Nephron progenitor cell (in vitro differentiated cells): ENCODE measurements at places on chromosomes 6 and 20.

DNA sequence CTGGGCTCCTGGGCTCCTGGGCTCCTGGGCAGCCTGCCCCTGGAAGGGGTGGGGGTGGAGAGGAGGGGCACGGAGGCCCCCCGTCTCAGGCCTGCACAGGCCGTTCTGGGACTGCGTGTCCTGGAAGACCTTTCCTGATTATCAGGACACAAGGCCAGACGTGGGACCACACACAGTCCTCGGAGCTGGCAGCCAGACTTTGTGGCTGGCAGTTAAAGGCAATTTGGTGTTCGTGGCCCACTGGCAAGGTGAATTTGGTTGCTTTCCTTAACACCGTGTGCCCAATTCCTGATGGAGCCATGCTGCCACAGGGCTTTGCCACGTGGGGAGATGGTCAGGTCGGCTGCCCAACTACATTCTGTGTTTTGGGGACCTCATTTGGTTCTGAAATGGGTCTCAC lies 113.5 kb downstream of the SMOC2 start:
- DNase-seq, result no peak

GRCh38 chr20:59164686-59165391 lies 1.2 kb downstream of the ZNF831 start:
- DNase-seq, result no peak

- no peak for DNase-seq
Observed at GRCh38 chr6:153449279-153449678, 318.2 kb upstream of the RGS17 start.

DNA sequence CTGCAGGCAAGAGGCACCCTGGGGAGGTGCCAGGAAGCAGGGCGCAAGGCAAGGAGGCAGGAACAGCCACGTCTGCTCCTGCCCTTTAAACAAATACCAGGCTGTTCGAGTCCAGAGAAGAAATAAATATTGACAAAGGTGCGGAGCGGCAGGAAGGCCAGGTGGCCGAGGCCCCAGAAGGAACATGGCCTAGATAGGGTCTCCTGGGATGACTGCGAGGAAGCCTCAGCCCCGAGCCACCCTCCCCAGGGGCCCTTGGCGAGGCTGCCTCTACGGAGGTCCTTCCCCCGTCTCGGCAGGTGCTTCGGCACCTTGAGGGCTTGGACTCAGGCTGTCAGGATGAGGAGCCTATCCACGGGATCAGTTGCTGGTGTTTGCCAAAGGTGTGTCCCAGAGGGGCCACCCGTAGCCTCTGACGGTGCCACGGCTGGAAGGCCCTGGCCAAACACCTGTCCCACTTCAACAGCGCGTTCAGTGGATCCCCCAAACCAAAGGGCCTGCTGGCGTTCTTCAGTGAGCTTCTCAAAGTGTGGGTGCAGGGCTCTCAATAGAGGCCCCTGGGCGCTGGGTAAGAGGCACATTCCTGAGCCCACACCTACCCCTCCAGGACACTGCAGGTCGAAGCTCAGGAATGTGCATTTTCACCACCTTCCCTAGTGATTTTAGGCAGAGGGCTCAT lies 39.8 kb downstream of the SNX5 start:
- DNase-seq, result no peak

DNA sequence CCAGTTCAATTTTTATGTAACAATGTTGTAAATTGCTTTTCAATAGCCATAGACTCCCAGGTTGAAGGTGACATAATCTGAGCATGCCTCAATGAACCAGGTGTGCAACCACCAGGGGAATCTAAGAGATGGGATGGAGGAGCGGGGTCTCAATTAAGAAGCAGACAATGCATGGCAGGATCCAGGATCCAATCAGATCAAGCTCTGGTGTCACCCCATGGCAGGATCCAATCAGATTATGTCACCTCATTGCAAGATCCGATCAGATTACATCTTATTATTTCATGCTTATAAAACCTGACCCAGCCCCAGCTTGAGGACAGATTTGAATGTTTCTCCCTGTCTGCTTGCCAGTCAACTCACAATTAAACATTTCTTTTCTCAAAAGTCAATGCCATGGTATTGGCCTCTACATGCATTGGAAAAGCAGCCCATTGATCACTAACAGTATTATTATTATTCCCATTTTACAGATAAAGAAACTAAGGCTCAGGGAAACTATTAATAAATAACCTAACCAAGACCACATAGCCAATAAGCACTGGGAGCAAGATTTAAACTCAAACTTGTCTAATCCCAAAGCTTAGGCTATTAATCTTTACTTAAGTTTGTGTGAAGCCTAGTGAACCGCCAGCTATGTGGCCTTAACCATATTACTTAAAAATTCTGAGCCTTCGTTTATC lies 14.3 kb upstream of the SIRT5 start:
- no peak for DNase-seq

GRCh38 chr20:57893366-57893999 lies 183.7 kb upstream of the PMEPA1 start:
- DNase-seq, result no peak

DNA sequence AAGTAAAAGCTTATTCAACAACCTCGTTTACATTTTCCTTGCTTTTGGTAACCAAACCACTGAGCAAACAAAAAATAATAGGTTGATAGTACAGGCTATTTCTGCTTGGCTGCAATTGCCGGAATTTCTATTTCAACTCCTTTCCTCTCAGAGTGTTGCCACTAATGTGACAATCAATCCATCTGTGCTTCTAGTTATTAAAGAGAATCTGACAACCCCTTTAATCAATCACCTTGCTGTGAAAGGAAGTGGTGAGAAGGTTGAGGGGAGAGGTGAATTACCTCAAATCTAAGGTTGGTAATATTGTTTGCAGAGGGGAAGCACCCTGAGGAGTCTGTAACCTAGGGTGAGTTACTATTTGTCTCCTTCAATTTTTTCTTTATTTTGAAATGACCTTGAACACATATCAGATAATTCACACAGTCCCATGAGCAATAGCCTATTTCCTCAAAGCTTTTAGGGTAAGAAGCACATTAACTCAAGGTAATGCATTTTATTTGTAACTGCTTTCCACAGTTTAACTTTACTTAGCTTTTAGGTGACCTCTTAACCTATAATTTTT lies 603.4 kb downstream of the MMUT start:
- DNase-seq, result no peak

- DNase-seq, result no peak
Observed at GRCh38 chr6:138598562-138599173, 99.4 kb upstream of the NHSL1 start.

GRCh38 chr6:119495230-119495683 lies 145.7 kb upstream of the MAN1A1 start:
- peak; percentile 23 for DNase-seq

DNA sequence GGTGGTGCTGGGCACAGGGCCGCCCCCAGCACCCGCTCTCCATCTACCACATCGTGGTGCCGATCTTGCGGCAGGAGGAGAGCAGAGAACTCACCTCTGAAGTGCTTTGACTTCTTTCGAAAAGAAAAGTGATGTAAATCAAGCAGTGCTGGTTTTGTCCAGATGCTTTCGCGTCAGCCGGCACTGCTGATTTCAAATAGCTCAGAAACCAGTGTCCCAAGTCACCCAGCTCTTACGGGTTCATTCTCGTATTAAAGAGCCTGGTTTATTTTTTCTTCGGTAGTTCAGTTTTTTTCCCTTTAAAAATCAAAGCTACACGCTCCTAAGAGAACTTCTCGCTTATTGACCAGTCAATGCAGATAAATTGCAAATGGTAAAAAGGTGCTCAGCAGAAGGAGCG lies 32.1 kb downstream of the MYT1 start:
- no peak for DNase-seq

DNA sequence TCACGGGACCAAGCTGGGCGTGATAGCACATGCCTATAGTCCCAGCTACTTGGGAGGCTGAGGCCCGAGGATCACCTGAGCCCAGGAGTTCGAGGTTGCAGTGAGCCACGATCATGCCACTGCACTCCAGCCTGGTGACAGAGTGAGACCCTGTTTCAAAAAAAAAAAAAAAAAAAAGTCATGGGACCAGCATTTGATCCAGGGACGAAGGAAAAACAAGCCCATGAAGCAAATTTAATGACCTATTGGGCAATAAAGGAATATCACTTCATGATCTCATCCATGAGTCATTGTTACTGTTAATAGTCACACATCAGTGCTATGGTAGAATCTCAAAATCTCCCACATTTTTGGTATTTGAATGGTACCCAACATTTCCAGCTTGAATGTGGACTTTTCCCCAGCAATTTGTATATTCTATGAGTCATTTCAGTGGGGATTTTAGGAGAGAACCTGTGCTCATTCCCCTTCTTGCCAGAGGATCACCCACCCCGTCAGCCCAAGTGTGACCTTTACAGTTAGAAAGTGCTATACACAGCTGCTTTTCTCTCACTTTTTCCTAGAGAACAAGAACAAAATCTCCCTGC lies 8.5 kb upstream of the SOD2 start:
- no peak for DNase-seq

DNA sequence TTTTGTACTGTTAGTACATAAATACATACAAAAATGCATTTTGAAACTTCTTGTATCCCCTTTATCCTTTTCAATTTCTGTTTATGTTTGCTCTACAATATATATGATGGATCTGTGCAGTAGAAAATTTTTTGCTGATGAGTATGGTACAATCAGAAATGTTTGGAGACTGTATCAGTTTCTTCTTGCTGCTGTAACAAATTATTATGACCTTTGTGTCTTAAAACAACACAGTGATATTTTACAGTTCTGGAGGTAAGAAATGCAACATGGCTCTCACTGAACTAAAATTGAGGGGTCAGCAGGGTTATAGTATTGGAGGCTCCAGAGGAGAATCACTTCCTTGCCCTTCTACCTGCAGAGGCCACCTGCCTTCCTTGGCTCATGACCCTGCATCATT lies 184.4 kb downstream of the EYA2 start:
- no peak for DNase-seq

DNA sequence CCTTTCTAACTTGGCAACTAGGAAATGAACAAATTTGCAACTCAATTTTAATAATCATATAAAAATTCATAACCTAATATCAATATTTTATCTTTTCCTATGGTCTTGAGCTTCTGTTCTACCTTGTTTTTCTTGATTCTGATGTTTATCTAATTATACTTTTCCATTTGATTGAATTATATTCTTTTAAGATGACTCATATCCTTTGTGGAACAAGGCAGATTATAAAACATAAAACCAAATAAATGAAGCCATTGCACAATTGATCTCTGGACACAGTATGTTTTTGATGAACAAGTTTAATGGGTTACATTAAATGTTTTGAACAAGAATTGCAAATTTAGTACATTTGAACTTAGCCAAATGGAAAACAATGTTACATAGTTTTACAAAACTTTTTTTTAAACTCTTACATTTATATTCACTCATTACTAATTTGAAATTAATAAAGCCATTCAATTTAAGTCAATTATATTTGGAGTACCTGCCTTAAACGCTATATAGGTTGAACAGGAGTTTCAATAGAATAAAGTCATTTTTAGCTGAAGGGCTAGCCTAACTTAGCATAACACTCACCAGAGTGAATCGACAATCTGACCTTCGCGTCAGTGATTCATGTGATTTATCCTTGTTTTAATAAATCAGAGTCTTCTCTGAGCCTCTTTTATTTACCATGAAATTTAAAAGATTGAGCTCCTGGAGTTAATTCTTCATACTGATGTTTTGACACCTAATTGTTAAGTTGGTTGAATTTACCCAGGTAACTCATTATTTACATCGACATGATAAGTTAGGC lies 3.8 kb downstream of the NCOA7 start:
- DNase-seq, result no peak

DNA sequence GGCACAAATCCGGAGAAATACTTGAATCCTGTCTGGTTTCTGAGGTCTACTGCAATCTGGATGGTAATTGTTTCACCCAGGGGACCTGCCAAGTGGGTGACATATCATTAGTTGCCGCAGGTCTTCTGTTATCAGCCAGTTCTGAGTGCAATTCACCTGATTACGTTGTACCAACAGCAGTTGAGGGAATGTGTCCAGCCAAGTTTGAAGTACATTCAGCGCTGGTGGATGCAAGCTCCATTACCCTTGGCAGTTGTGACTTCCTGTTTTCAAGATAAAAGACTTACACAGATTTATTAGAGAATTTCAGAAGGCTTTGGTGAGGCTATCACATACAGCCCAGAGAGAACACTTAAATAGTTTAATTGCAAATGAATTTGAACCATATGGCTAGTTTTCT lies 42.8 kb downstream of the FNDC1 start:
- no peak for DNase-seq

GRCh38 chr6:44572346-44572745 lies 184.8 kb downstream of the CDC5L start:
- DNase-seq, result no peak

- no peak for DNase-seq
Observed at GRCh38 chr20:47228654-47229053, 127.8 kb downstream of the ZMYND8 start.

DNA sequence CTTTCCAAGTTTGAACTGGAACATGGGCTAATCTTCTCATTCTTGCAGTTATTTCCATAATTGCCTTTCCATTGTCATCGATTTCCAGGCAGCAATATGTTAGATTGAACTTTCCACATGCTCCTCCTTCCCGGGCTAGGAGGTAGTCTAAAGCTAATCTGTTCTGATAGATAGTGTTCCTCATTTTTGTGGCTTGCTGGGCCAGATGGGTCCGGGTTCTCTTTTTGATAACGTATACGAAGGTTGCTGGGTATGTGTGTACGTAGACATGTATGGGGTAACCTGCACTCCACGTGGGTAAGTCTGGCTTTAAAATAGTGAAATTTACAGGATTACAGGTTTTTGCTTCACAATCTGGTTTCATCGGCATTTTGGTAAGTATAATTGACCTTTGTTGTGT lies 14.0 kb upstream of the GMPR start:
- no peak for DNase-seq

DNA sequence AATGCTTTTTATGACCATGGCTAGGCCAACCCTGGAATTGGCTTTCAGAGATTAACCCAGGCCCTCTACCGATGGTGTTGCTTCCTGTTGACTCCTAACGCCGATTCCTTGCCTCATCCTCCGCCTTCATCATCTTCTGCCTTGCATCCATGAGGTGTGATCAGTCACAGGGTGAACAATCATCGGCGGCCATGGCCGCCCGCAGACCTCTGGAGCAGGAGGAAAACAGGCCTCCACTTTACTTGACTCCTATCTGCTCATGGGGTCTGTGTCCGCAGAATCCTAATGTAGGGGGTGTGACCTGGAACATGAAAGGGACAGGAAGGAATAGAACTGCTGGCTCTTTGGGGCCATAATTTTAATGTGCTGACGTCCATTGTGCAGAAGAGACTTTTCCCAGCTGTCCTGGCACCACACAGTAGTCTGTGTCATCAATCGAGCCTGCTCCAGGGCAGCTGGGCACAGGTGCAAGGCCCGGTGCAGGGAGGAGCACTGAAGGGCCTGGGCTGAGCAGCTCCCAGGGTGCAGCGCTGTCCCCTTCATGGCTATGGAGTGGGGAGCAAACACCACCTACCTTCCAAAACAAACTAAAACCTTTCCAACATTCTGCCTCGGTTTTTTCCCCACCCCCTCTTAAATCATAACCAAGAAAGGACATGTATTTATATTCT lies 8.0 kb downstream of the SLC22A3 start:
- no peak for DNase-seq
